MCF 10A (cell line): ENCODE measurements at places on chromosomes 6 and 20.

GRCh38 chr6:117711369-117711768, 36.1 kb downstream of the NUS1 start:
- H3K27me3 ChIP-seq = no peaks in the 10 kb centered on the region
- no peaks in the 10 kb centered on the region for H3K4me1 ChIP-seq
- peak; percentile 16 for DNase-seq

DNA sequence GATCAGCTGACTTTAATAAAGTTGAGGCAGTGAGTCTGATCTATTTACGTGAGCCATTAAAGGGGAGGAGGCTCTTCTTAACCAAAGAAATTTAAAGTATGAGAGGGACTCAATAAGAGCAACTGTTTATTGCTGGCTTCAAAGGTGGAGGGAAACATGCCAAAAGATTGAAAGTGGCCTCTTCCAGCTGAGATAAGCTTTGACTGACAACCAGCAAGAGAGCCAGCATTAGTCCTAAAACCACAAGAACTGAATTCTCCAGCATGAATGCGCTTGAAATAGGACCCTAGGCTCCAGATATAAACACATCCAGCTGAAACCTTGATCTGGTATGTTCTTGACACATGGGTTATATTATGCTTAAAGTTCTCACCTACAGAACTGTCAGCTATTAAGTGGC, 123.1 kb upstream of the GJE1 start:
- H3K4me3 ChIP-seq = no peak overlapping the region
- DNase-seq = no peak
- H3K27me3 ChIP-seq = no peaks in the 10 kb centered on the region
- H3K4me1 ChIP-seq = peaks cover 36% of the 10 kb centered on the region
- no peaks in the 10 kb centered on the region for H3K36me3 ChIP-seq
- H3K27ac ChIP-seq = no peak overlapping the region

DNA sequence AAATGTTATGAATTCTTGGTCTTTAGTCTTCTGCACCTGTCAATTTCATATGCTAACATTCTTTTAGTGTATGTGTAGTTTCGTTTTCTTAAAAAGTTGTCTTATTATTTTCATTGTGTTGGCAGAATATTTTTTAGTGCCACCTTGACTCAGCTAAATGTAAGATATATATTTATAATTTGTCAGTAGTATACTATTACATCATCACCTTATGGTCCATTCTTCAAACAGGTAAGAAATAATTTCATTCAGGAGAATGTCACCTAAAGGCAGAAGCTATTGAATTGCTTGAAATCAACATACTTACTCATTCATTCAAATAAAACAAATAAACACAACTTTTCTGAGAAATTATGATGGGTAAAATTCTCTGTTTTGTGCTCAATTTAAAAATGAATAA, 3.5 kb upstream of the STXBP5 start:
- H3K27ac ChIP-seq = no peak overlapping the region
- no peak overlapping the region for H3K4me3 ChIP-seq
- peaks cover 7% of the 10 kb centered on the region for H3K36me3 ChIP-seq
- DNase-seq = no peak
- H3K4me1 ChIP-seq = peaks cover 7% of the 10 kb centered on the region

- no peaks in the 10 kb centered on the region for H3K27me3 ChIP-seq
- H3K36me3 ChIP-seq = peaks cover 5% of the 10 kb centered on the region
- H3K4me1 ChIP-seq = peaks cover 26% of the 10 kb centered on the region
- H3K27ac ChIP-seq = peak overlapping the region; percentile 97
- peak; percentile 62 for DNase-seq
- peak overlapping the region; percentile 54 for H3K4me3 ChIP-seq
Observed at GRCh38 chr20:51752343-51752951, 15.7 kb downstream of the ATP9A start.
